ENCODE measurements at places on chromosomes 13 and 19. TPM values are rescaled to one million over a fixed set of nuclear protein-coding genes. Genes with fewer than 3 reads are reported as not detected.

The DPRX gene
- total RNA-seq: not detected

The ZNF296 gene
- not detected for total RNA-seq

The OR7D4 gene
- not detected for total RNA-seq

DNA sequence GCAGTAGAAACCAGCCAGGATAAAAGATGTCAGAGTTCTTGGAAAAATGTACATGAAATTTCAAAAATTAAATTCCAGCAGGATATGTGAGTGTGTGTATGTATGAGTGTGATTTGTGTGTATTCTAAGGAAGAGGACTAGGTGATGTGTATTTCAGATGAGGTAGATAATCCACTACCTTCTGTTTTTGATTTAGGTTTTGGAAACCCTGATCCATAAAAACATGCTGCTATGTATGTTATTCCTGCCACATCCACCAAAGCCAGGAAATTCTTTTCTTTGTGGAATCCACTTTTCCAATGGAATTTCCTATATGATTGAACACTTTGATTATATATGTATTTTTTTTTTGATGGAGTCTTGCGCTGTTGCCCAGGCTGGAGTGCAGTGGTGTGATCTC lies 276.9 kb downstream of the UQCRFS1 start:
- ATAC-seq: no peak

DNA sequence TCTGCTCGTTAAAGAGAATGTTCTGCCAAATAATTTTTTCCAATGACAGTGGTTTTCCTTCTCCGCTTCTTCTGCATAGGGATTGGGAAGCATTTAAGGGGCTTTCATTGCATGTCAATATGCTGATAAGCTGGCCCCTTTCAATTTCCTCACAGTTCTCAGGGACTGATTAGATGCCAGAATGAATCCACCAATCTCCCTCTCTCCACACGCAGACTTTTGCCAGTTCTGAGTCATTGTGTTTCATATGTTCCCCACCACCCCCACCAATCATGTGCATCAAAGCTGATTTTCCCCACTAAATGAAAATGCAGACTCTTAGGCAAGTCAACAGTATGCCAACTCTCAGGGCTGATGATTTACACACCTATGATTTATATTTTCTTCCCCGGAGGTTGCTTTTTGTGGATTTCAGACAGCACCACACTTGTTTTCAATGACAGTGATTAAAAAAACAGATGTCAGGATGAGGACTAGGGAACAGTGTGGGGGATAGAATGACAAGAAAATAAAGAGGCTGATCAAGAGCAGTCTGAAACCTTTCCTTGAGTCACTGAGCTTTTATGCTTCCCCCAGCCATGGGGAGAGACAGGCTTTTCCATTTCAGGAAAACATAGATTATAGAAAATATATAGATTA lies 47.9 kb upstream of the C13orf42 start:
- no peak for ATAC-seq

The CYP2F1 gene
- total RNA-seq: not detected

The NCLN gene
- total RNA-seq: 38.3 TPM

The OVOL3 gene
- not detected for total RNA-seq

DNA sequence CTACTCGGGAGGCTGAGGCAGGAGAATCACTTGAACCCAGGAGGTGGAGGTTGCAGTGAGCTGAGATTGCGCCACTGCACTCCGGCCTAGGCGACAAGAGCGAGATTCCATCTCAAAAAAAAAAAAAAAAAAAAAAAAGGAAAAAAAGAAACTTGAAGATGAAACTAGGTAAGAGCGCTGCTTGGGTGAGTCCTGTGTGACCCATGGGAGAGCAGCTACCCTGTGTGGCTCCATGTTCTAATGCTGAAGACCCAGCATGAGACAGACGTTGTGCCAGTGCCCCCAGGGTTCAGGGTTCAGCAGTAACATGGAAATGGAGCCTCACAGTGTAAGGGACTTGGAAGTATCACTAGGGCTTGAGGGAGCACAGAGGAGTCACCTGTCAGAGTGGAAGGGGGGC lies 5.9 kb downstream of the ZNF784 start:
- ATAC-seq: no peak

The PRSS57 gene
- not detected for total RNA-seq

The ZNF541 gene
- not detected for total RNA-seq

The ZNF473 gene
- 20.9 TPM for total RNA-seq

The SIAH3 gene
- total RNA-seq: not detected

GRCh38 chr13:46377554-46377953 lies 9.5 kb downstream of the RUBCNL start:
- ATAC-seq: no peak

DNA sequence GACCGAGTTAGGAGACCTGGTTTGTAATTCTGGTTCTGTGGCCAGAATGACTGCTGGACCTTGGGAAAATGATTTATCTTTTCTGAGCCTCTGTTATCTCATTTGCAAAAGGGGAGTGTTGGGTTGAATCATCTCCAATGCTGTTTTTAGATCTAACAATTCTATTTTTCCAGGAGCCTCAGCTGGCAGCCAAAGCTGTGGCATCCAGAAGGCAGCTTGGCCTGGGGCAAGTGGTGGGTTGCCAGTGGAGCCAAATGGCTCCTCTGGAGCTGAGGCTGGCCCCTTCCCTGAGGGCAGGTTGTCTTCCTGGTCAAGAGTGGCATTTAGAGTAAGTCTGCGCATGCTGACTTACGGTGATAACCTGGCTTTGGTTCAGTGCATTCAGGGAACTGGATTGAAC lies 21.3 kb downstream of the B3GLCT start:
- no peak for ATAC-seq

DNA sequence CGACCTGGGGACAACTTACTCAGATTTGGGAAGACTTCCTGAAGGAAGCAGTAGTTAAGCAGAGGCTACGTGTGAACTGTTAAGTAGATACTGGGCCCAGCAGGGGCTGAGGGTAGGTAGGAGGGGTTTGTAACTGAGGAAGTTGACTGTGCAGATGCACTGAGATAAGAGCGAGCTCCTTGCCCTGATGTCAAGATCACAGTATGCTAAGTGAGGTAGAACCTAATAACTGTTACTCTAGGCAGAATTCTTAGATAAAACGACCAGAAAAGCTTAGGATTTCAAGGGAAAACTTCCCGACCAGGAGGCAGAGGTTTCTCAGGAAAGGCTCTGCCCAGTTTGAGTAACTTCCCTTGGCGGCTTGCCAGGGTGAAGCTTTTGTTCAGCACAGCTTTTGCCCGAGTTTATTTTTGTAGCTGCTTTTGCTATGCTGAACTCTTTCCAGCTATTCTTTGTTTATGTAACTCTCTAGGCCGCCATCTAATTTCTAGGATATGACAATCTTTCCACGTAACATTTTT lies 632.1 kb downstream of the DIAPH3 start:
- peak; percentile 77 for ATAC-seq

DNA sequence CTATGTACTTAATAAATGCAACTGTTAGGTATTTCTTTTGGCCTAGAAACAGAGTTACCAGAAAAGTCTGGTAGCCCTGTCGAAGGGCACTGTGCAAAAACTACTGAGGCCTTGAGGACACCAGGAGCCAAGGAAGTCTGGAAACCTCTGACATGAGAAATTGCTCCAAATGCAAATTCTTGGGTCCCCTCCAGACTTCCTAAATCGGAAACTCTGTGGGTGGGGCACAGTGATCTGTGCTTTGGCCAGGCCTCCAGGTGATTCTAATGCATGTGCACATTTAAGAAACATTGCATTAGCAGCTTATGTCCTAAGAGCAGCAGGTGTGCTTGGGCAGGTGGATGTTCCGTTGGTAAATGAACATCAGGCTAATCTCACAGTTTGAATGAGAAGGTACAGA lies 50.0 kb downstream of the STARD13 start:
- ATAC-seq: no peak

The PSG7 gene
- total RNA-seq: not detected

GRCh38 chr13:98606296-98606695 lies 29.4 kb upstream of the STK24 start:
- ATAC-seq: no peak

The FXYD7 gene
- total RNA-seq: not detected

The PPM1N gene
- 1.6 TPM for total RNA-seq

GRCh38 chr13:99698010-99698815 lies 196.9 kb downstream of the TM9SF2 start:
- no peak for ATAC-seq

GRCh38 chr13:93881411-93881810 lies 598.1 kb downstream of the DCT start:
- ATAC-seq: no peak

The OR10H2 gene
- not detected for total RNA-seq

DNA sequence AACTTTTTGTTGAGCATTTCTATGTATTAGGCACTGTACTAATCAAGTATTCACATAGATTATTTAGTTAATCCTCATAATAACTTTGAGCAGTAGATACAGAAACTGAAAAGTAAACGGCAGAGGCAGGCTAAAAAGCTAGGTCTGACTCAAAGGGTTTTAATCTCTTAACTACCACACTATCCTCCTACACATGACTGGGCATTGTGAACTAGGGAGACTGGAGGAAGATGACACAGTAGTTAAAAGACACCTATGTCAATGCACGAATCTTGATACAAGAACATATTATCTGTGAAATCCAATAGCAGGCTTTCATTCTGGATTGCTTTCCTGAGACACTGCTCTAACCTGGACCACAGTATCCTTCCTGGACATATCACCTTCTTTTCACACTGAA lies 36.3 kb downstream of the MICU2 start:
- ATAC-seq: no peak

The KLK7 gene
- 16.7 TPM for total RNA-seq

The ERICH4 gene
- total RNA-seq: not detected

GRCh38 chr19:7874076-7874896 lies at the start of gene PRR36:
TSS of gene PRR36 (minus strand) at chr19:7874390. CDS start at chr19:7873689, 701 bp downstream.
- no peak for ATAC-seq

The TMEM143 gene
- 13.1 TPM for total RNA-seq

GRCh38 chr13:95494082-95494681 lies 58.3 kb upstream of the CLDN10 start:
- no peak for ATAC-seq

The CEACAM3 gene
- total RNA-seq: 0.54 TPM

The ZNF432 gene
- 6.0 TPM for total RNA-seq

The NLRP4 gene
- not detected for total RNA-seq

The FFAR2 gene
- total RNA-seq: 0.35 TPM

GRCh38 chr19:55620410-55621204 lies 3.8 kb downstream of the ZNF784 start:
- ATAC-seq: no peak

- ATAC-seq: no peak
These were observed 51.6 kb downstream of the USP12 start for GRCh38 chr13:27120011-27120410.

GRCh38 chr19:21256722-21257121 lies 72.5 kb downstream of the ZNF708 start:
- ATAC-seq: no peak

DNA sequence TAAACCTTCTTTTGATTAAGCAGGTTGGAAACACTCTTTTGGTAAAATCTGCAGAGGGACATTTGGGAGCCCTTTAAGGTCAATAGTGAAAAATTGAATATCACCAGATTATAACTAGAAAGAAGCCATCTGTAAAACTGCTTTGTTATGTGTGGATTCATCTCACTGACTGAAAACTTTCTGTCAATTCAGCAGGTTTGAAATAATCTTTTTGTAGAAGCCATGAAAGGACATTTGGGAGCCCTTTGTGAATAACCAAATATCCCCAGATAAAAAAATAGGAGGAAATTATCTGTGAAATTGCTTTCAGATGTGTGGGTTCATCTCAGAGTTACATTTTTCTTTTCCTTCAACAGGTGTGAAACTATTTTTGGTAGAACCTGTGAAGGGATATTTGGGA lies 1690.7 kb downstream of the UQCRFS1 start:
- ATAC-seq: no peak

The HAUS8 gene
- total RNA-seq: 6.4 TPM

The PGLYRP2 gene
- not detected for total RNA-seq

DNA sequence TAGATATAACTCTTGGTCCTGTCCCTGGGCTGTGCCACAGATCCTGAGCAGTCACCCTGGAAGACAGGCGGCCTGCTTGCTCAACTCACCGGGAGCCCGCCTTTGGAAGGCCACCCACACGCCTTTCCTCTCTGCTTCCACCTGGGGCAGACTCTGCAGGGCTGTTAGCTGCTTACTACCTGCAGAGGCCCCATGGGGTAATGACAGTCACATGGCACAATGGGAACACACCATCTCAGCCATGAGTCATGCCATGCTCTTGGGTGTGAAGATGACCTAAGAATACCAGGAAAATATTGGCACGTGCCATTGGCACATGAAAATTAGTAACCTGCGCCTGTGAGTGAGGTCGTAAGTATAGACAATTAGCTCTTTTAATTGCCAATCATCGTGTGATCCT lies 108.6 kb downstream of the COL4A2 start:
- no peak for ATAC-seq

DNA sequence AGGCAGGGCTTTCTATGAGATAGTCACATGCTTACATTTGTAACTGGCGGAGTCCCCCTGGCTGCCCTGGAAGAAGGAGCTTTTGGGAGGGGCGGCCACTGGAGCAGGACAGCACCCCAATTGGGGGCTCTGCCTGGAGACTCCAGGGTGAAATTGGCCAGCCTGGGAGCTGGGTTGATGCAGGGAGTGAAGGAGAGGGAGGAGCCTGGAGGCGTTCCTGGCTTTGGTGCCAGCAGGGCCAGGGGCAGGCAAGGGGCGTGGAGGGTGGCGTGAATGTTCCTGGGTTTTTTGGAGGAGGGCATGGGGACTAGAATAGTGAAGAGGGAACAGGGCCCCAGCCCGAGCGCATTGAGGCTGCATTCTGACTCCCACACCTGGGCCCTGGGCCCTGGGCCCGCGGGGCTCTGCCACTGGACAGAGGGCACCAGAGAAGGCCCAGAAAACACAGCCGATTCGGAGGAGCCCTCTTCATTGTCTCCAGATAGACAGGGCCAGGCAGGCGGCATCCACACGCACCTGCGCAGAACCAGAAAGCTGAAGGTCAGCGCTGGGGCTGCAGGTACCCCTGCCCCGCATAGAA lies 29.5 kb downstream of the COMP start:
- ATAC-seq: no peak

DNA sequence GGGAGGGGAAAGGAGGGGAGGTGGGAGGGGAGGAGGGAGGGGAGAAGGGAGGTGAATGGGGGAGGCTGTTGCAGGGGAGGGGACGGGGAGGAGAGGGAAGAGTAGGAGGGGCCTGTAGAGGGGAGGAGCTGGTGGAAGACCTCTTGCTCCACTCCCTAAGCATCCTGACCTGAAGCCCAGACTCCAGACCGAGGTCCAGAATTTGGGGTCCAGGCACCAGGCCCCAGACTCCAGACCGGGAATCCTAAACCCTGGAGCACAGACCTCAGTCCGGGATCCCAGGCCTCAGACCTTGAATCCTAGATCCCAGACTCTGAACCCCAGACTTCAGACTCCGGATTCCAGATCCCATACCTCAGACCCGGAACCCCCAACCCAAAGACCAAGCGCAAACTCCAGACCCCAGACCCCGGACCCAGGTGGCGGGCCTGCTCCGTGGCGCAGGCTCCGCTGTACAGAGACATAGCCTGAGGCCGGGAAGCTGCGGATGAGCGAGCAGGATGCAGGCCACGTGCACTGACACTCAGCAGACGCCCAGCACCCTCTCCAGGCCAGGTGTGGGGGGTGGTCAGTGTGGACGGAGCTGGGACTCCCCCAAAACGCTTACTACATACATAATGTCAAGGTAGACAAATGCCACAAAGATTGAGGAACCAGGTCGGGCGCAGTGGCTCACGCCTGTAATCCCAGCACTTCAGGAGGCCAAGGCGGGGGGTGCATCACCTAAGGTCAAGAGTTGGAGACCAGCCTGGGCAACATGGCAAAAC lies 710 bp upstream of the BTBD2 start:
- peak; percentile 91 for ATAC-seq

The MYO16 gene
- 1.5 TPM for total RNA-seq

The RNF113B gene
- not detected for total RNA-seq

The RUBCNL gene
- total RNA-seq: 6.8 TPM

Data from gastroesophageal sphincter (tissue), 4 donors.